Activated CD4-positive, alpha-beta T cell treated with anti-CD3 and anti-CD28 coated beads for 24 hours (primary cell): ENCODE measurements at places on chromosomes 11 and 22.

GRCh38 chr11:47994417-47994816 is 14.1 kb downstream of the PTPRJ start:
- no peak for DNase-seq

DNA sequence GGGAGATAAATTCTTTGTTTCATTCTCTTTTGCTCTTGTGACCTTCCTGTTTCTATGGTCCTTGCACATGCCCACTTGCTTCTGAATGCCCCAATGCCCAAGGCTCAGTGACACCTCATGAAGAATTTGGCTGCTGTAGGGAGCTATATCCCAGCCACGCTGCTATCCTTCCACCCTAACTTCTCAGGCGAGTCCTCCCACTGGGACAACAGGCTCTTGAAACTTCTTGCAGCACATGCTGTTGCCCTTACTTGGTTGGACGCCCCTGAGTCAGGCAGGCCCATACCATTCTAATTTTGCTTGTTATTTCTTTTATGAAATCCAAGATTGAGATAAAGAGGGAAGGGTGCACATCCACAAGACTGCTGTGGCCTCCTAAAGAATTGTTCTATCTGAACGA is 57.6 kb upstream of the BLID start:
- no peak for DNase-seq

GRCh38 chr11:19735157-19735908 is 22.7 kb downstream of the NAV2 start:
- DNase-seq = no peak

GRCh38 chr11:17609291-17610084 is 62.4 kb downstream of the OTOG start:
- DNase-seq = no peak

GRCh38 chr11:59528711-59529110 is 17.4 kb downstream of the OR4D9 start:
- no peak for DNase-seq

- DNase-seq = no peak
These were observed 2.4 kb downstream of the TRIM22 start for GRCh38 chr11:5691964-5692361.

- DNase-seq = no peak
These were observed 30.0 kb upstream of the PDE2A start for GRCh38 chr11:72704028-72704782.

DNA sequence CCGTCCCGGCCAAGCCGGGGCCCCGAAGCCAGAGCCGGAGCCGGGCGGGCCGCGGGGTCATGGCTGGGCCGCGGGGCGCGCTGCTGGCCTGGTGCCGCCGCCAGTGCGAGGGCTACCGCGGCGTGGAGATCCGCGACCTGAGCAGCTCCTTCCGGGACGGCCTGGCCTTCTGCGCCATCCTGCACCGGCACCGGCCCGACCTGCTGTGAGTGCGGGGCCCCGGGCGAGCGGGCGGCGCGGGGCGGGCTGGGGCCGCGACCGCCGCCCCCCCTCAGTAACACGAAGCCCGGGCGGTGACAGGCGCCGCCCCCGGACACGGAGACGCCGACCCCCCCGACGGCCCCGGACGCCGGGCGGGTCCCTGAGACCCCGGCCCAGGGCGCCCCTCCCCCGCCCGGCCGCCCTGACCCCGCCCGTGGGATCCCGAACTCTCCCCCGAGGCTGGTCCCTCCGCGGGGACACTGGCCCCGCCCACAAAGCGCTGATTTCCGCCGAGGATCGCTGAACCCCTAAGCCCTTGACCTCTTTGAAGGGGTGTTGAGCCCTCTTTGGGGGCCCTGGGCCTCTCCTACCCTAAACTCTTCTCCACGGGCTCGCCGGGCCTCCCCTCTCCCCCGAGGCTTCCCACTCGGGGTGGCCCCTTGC is 389 bp downstream of the MICALL1 start:
- no peak for DNase-seq

GRCh38 chr11:88629496-88629895 is 292.0 kb upstream of the CTSC start:
- DNase-seq = no peak

DNA sequence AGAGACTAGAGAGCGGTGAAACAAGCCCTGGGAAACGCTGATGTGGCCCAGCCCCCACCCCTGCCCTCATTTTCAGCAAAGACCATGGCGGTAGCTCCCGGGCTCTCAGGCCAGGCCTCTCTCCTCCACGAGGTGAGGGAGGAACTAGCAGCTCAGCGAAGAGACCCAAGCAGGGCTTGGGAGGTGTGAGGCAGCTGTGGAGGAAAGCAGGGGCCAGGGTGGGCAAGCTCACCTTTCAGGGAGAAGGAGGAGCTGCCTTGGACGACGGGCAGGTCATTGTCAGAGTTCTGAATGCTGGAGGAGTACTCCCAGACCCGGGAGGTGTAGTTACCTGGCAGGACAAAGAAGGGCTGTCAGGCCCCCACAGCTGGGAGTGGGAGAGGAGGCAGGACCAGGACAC is 19.9 kb downstream of the TRIM29 start:
- DNase-seq = no peak

GRCh38 chr11:132579634-132580327 is 952.5 kb downstream of the OPCML start:
- no peak for DNase-seq

DNA sequence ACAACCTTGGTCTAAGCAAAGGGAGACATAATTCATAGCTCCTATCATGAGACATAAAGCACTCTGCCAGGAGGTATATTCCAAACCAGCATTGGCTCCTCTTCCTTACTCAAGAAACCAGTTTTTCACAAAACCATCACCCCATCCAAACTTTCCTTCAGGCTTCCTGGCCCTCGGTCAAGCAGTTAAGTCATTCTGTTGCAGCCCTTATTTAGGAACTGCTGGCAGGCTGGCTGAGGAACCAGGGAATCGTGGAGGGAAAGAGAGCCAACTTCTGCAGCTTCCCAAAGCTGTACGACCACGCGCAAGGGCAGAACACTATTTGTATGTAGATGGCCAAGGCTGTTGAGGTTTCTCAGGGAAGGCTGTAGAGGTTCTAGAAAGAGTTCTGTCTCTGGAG is 680 bp downstream of the IFT46 start:
- DNase-seq = no peak

DNA sequence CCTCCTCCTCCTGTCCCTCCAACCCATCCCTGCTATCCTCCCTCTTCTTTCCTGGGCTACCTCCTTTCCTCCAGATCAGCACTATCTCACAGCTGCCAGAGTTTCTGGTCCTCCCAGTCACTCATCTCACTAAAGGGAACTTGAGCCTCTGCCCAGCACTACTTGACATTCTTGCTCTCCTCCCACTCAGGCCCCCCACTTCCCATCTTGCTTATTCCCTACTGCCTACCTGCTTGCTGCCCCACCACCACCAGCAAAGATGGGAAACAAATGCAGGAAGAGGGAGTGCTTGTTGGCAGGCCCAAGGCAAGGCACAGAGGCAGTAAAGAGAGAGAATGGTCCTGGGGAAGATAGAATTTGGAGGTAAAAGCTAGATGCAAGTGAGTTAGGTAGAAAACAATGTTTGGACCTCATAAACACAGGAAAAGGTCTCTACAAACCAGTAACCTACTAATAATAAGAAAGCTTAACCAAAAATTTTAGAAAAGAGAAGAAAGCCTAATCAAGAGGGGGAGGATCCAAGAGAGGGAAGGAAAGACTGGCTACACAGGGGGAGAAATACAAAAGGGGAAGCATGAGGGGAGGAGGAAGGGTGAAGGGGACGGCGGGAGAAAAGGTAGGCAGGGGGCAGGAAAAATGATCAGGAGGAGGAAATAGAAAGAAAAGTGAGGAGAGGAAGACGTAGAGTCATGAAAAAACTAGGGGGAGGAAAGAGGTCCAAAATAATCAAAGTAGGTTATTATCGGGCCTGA is 63.6 kb downstream of the PAK1 start:
- DNase-seq = no peak

GRCh38 chr11:84794663-84795443 is 832.3 kb downstream of the DLG2 start:
- no peak for DNase-seq

- DNase-seq = no peak
These were observed 16.1 kb downstream of the DGCR2 start for GRCh38 chr22:19105867-19106802.

DNA sequence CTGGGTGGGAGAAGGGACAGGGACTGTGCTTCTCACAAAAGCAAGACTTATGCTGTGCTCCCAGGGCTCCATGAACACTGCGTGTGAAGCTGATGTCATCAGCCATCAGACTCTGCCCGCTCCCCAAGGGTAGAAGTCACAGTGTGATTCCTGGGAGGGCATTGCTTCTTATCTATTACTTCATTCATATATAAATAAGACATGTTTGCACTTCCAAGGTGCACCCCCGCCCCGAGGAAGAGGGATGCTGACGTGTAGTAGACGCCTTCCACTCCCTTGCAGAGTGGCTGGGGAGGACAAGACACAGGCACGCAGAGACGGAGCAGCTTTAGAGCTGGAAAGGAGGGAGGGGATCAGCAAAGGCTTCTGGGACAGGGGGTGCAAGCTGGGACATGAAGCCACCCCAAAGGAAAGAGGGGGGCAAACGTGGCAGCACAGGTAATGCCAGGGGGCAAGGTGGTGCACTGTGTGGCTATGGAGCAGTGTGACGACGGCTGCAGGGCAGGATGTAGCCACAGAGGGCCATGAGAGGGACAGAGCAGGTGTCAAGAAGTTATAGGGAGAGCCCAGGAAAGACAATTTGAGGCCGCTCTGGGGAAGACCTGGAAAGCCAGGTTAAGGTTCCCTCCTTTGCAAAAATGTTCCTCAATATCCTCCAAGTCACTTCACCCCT is 558.5 kb downstream of the MN1 start:
- no peak for DNase-seq

DNA sequence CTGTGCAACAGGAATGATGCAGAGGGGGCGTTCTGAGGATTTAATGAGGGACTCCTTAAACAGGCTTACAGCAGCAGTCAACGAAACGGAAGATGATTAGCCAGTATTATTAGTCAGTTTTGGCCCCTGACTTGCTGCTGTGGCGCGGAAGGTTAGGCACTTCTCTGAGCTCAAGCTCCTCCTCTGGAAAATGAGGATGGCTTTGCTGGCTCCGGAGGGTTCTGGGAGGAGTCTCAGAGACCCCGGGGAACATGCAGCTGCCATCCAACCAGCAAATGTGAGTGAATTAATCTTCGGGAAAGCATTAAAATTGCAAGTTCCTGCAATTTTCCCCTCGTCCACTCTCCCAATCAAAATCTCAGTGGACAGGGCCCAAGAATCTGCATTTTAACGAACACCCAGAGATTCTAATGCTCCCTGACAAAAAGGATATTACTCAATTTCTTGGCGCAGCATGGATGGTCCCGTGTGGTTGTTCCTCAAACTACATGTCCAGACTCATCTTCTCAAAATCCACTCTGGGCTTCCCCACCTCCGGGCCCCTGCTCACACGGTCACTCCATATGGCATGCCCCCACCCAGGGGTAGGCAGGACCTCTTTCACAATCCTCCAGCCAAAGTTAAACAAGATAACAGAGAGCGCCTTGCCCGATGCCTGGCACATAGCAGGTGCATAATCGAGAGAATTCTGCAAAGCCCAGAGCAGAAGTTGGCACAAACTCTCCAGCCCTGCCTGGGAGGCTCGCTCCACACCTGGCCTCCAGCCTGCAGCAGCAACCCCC is 6.4 kb downstream of the ELFN2 start:
- no peak for DNase-seq

DNA sequence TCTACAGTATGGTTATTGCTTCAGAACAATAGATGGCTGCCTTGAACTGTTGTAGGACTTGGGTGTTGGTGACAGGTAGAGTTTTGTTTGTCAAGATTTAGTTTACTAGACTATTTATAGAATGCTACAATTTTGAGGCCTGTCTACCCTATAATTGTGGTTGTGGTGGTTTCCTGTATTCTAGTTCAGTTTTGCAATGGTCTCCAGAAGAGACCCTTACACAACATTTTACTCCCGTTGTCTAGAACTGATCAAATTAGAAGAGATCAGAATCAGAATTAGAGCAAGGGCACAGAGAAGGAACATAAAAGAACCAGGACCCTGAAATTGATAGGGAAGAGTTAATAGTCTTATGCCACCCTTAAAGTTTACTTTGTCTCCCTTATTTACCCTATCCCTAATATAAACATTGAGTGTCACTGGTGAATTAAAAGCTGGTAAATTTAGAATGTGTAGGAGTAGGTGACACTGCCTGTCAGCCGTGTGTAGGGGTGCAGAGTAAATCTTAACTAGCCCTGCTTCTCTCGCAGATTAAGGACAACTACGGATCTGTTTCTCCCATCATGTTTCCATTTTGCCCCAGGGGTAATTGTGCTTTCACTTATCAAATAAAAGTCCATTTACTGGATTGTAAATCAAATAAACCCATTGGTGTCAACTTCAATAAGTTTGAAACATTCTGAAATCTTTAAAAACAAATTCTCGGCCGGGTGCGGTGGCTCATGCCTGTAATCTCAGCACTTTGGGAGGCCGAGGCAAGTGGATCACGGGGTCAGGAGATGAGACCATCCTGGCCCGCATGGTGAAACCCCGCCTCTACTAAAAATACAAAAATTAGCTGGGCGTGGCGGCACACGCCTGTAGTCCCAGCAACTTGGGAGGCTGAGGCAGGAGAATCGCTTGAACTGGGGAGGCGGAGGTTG is 10.9 kb upstream of the PHLDB1 start:
- no peak for DNase-seq

- DNase-seq = no peak
These were observed 52.9 kb downstream of the SGSM3 start for GRCh38 chr22:40423310-40423688.

DNA sequence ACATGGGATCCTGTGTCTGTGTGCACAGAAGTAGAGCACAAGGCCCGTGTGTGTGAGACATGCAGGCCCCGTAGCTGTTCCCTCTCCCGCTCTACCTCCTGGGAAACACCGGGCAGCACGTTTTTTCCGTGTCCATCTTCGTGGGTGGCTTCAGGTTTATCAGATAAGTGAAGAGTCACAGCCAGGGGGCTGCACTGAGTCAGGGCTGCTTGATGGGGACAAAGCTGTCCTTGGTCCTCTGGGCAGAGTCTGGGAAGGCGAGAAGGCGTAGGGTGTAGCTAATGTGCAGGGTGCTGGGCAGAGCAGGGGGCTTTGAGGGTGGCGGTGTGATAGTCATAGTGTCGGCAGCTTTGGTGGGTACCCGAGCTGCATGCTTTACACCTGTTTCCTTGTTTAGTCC is 23.7 kb downstream of the INCENP start:
- no peak for DNase-seq

DNA sequence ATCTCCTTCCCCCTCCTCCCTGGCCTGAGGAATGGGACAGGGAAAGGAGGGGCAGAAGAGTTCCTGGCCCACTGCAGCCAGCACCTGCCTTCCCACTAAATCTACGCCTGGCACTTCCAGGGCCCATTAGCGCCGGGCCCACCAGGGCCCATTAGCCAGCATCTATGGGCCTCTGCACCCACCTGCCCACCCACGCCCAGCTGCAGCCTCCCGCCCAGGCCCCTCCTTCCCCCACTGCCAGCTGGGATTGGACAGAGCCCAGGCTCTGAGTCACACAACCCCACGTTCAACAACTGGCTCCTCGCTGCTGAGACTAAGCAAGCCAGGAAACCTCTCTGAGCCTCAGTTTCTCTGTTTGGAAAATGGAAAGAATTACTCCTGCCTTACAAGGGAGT is 48.7 kb downstream of the CYTH4 start:
- DNase-seq = no peak
